ENCODE measurements at places on chromosomes 7 and 10. TPM values are rescaled to one million over a fixed set of nuclear protein-coding genes. Genes with fewer than 3 reads are reported as not detected.

The ANXA11 gene
- total RNA-seq = 181 TPM

The CTAGE4 gene
- total RNA-seq = 0.90 TPM

DNA sequence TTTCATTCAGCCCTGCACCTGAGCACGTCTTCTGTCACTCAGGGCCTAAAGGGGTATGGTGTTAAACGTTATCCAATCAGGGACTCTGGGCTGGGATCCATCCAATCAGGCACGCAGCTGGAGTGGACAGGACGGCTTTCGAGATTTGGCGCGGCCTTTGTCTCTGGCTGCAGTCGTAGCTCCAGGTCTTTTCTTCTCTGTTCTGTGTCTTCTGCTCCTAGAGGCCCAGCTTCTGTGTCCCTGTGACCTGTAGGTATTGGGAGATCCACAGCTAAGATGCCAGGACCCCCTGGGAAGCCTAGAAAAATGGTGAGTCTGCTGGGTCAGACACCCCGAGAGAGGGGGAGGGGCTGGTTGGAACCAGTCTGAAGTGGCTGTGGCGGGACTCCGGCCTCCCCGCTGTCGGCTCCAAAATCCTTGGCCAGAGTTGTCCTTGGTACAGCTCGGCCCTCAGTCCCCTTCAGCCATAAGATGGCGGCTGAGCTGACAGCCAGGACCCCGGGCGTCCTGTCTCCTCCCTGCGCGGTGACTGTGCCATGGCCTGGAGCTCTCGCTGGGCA, 11.7 kb upstream of the ZNF680 start:
- H3K27me3 ChIP-seq = peaks cover 35% of the 10 kb centered on the region
- H3K4me1 ChIP-seq = peaks cover 5% of the 10 kb centered on the region
- H3K4me3 ChIP-seq = peak overlapping the region; percentile 48
- DNase-seq = no peak
- H3K27ac ChIP-seq = no peak overlapping the region

- H3K4me1 ChIP-seq = peaks cover 26% of the 10 kb centered on the region
- peaks cover 26% of the 10 kb centered on the region for H3K36me3 ChIP-seq
- DNase-seq = peak; percentile 81
- H3K27me3 ChIP-seq = no peaks in the 10 kb centered on the region
- peak overlapping the region; percentile 96 for H3K27ac ChIP-seq
- H3K4me3 ChIP-seq = peak overlapping the region; percentile 93
These were observed 621 bp downstream of the P4HA1 start for GRCh38 chr10:73096041-73096448.

- peaks cover 2% of the 10 kb centered on the region for H3K4me1 ChIP-seq
- no peaks in the 10 kb centered on the region for H3K27me3 ChIP-seq
- DNase-seq = no peak
These were observed 497.4 kb downstream of the RPS24 start for GRCh38 chr10:78531088-78531487.
